ENCODE measurements at places on chromosomes 6 and 20.
A peak's percentile ranks its signal among the peaks of the same experiment; 100 is the strongest.

DNA sequence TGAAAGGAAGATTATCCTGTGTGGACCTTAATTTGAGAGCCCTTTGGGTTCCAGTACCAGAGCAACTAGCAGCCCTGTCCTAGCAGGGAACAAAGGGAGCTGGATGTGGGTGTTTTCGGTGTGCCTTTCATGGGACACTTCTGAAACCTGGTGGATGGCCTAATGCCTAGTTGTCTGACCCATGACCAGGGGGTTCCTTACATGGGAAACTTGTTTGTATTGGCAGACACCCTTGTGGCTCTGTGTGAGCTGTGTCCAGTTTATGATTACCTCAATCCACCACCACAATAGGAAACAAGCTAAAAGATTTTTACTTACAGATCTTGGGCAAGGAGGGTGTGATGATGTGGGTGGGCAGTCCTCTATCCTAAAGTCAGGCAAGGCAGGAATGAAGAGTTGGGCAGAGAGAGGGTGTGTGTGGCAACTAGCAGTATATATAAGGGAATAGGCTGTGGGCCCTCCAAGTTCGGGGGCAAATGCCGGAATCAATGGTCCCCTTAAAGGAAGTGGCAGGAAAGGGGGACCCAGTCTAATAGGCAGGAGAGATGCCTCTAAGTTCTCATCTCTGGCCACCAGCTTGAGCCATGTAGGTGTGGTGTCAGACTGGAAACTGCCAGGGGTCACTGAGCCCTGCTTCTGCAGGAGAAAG lies 264.6 kb downstream of the QKI start:
- DNase-seq: no peak

DNA sequence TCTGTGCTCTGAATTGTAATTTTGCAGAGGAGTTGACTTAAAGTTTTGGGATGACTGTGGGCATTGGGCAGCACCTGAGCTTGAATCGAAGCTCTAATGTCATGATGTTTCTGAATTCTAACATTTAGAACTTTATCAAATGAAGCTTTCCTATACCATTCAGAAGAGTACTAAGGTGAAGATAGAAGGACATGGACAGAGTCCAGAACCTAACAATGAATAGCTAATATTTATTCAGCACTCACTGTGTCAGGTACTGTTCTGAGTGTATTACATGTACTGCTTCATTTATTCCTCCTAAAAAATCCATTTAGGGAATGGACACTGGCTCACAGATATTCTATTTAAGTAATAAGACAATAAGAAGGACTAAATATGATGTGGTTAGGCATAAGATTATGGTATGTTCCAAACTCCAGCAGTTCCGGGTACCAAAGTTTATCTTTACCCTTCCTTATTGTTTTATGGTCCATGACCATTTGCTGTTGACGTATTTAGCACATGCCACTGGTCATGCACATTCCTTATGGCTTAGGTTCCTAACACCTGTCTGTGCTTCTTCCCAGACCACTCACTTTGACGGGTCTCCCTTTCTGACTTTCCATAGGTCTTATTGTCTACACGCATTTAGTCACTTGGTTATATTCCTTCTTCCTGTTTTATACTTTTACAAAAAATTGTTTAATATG lies 20.3 kb downstream of the BCKDHB start:
- no peak for DNase-seq

DNA sequence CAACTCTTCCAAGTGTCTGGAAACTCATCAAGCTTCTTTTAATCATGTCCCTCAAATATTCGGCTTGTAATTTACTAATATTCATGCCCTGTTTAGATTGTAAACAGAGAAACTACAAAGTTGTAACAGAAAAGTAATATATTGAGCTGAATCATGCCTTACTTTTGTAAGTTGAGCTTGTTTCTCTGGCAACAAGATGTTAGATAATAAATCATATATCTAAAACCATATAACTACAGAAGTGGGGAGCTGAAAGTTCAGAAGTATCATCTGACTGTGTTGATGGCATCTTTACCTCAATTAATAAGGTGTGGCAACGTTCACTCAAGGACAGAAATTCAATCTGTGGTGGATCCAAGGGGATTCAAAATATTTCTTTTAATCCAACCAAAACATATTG lies 263.9 kb downstream of the PLCB1 start:
- no peak for DNase-seq

DNA sequence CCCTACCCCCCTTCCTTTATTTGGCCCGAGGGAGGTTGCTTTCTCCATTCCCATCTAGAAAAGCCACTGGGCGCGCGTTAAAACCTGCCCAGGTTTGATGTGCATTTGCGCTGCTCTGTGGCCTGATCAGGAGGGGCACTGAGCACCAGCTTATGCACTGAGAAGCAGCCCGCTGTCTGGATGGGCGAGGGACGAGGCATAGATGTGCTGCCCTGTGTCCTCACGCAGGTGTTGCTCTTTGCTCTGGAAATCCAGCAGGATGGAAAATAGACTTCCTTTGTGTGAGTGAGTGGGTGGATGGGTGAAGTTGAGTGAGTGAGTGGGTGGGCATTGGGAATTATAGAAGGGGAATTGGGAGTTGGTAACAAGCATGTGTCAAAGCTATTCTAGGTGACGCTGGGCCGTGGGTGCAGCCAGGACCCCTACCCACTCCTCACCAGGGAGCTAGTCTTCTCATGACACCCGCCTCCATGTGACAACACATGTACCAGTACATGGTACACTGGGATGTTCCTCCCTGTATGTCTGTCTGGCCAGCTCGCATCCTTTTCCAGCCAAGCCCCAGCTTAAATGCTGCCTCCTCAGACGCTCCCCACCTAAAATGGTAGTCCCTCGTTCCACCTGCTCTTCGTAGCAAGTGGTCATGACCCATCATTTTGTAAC lies 162.6 kb downstream of the DTNBP1 start:
- DNase-seq: no peak

GRCh38 chr6:37517411-37517812 lies 17.7 kb upstream of the CCDC167 start:
- DNase-seq: peak; percentile 93

- peak; percentile 87 for DNase-seq
Observed at GRCh38 chr6:4210629-4211419, 75.4 kb upstream of the ECI2 start.

DNA sequence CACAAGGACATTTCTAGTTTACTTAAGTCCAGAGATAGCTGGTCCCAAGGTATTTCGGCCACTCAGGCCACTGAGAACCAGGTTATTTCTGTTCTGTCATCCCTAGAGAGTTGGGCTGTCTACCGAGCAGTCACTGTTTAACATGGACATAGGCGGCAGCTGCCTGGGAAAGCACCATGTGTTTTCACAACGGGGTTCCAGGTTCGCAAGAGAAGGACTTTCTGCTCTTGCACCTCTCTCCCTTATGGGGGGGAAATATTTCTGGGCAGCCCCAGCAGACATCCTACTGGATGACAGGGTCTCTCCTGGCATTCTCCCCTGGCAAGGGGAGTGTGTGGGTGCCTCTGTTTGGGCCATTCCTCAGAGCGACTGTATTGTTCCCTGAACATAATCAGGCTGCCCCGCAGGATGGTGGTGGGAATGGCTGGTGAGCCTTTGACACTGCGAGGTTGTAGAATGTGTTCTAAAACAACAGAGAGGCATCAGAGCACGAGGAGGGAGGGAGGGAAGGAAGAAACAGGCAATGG lies 64.4 kb upstream of the DUSP22 start:
- DNase-seq: no peak

DNA sequence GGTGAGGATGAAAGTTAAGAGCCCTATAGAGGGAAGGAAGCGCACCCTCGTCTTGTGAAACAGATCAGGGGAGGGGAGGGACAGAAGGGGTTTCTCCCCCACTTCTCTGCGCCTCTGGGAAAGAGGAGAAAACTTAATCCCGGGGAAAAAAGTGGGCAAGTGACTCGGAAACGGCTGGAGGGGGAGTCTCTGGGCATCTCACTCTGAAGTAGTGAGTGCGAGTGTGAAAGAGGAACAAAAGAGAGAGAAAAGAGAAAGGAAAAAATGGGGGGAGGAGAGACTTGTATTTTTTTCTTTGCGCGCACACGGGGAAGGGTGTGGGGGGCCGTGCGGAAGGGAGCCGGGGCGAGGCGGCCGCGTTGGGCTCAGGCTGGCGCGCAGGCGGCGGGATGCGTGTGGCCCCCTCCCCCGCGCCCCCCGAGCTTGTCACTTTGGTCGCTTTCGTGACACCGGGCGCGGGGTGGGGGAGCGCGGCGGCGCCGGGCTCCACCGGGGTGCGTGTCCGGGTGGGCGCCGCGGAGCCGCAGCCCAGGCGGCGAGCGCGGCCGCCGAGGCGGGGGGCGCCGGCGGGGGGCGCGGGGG lies 454 bp downstream of the L3MBTL3 start:
- DNase-seq: no peak
